ENCODE measurements at places on chromosomes 16 and 17. TPM values are rescaled to one million over a fixed set of nuclear protein-coding genes. Genes with fewer than 3 reads are reported as not detected.

The CCDC154 gene
- total RNA-seq = 0.12 TPM

The LITAF gene
- total RNA-seq = 36.9 TPM

The VAT1L gene
- 0.08 TPM for total RNA-seq

DNA sequence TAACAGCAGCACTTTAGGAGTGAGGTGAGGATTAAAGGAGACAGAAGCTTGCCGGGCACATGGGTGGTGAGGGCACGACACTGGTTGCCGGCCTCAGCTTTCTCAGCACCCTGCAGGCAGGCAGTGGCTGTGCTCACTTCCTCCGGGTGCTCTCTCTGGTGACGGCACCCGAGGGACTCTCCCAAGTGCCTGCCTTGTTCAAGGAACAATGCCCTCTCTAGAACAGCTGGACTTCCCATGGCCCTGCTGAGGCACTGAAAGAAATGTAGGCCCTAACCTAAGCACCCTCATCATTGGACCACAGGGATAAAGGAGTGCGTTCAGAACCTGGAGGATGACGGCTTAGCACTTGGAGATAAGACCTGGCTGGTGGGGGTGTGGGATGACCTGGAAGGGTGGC, 72.7 kb downstream of the N4BP1 start:
- peak; percentile 61 for ATAC-seq

The SLC16A6 gene
- total RNA-seq = 14.4 TPM

The CLDN7 gene
- 279 TPM for total RNA-seq

The ABCC12 gene
- not detected for total RNA-seq

DNA sequence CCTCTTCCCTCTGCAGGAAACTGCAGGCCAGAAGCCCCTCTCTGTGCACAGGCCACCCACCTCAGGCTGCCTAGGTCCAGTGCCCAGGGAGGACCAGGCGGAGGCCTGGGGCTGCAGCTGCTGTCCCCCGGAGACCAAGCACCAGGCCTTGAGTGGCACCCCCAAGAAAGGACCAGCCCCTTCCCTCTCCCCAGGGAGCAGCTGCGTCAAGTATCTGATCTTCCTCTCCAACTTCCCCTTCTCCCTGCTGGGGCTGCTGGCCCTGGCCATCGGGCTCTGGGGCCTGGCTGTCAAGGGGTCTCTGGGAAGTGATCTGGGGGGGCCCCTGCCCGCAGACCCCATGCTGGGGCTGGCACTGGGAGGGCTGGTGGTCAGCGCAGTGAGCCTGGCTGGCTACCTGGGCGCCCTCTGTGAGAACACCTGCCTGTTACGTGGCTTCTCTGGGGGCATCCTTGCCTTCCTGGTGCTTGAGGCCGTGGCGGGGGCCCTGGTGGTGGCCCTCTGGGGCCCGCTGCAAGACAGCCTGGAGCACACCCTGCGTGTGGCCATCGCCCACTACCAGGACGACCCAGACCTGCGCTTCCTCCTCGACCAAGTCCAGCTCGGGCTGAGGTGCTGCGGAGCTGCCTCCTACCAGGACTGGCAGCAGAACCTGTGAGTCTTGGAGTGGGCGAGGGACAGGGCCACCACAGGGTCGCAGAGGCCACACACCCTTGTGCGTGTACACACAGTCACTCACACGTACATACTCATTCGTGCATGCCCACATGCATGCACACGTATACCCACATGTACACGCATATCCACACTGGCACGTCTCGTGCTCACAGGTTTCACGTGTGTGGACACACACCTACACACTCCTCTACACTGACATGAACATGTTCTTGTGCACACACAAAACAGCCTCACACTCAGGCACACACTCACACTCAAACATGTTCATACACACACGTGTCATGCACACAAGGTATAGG, 8.3 kb downstream of the TSPAN10 start:
- ATAC-seq = no peak

- ATAC-seq = peak; percentile 45
Observed at GRCh38 chr17:29567554-29568330, 759 bp upstream of the TP53I13 start.

DNA sequence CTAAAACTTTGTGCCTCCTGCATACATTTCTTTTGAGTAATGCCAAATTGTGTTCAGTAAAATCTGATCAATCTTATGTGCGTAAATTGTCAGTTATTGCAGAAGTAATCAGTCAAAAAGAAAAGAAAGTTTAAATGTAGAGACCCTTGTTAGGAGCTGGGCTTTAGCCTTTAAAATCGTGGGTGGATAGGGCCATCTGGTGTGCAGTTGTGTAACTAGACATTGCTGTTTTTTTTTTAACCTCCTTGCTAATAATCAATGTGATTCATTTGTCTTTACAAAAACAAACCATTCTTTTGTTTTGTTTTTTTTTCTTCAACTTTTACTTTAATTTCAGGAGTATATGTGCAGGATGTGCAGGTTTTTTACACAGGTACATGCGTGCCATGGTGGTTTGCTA, 5.3 kb upstream of the WWOX start:
- no peak for ATAC-seq

- no peak for ATAC-seq
Observed at GRCh38 chr17:74520016-74520434, 11.2 kb downstream of the CD300LB start.

The PRAC2 gene
- not detected for total RNA-seq

GRCh38 chr16:20859229-20859628, 40.9 kb downstream of the DCUN1D3 start:
- no peak for ATAC-seq

DNA sequence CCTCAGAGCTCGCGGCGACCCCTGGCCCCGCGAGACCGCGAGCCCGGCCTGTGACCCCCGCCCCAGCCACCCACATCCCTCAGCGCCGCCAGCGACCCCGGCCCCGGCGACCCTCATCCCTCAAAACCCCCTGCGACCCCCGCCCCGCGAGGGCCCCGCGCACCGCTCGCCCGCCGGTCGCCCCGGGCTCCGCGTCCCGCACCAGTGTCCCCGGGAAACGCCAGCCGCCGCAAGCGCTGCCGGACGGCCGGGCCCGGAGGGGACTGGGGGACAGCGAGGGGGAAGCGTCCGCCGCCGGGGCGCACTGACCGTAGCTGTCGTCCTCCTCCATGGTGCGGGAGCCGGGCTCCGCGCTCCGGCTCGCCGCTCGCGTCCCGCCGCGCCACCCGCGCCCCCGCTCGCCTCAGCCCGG, at the start of gene CYTH1:
Gene CYTH1 (minus strand): TSS at position 381 of the 412 bp plus-strand sequence. CDS start 50 bp downstream, at position 331.
- peak; percentile 0 for ATAC-seq

DNA sequence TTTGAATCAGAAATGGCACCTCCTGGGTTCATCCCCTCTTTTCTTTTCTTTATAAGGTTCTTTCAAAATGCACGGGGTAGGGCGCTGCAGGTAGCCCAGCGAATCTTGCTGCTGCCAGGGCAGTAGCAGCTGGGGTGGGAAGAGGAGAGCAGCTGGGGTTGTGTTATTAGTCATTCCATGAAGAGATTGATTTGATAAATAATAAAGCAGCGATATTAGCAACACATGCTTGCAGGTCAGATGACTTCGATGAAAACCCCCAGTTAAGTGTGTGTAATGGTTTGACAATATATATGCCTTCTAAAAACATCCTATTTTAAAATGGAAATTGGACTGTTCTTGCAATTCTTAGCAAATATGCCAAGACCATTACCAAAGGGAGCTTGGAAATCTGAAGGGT, 200.7 kb downstream of the CCDC182 start:
- ATAC-seq = no peak
